Smooth muscle cell of the brain vasculature (primary cell): ENCODE measurements at places on chromosomes 4 and X.

DNA sequence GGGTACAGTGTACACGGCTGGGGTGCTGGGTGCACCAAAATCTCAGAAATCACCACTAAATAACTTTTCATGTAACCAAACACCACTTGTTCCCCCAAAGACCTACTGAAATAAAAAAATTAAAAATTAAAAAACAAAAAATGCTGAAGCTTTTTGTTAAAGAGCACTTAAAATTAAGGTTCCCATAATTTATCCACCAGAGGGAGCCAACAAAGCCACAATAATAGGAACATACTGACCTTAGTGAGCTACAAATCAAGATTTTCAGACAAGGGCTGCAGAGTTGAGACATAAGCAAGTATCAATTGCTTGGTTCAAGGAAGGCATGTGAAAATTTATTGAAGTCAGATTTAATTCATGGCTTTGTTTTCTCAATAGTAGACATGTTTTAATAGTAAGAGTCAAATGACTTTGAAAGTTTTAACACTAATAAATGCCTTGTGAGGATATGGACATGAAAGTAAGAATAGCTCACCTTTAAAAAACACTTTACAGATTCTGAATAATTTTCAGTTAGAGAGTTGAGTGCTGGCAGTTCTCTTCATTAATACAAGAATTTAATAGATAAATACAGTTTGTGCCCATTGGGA lies 43.0 kb upstream of the SCOC start:
- DNase-seq, result peak; percentile 44

DNA sequence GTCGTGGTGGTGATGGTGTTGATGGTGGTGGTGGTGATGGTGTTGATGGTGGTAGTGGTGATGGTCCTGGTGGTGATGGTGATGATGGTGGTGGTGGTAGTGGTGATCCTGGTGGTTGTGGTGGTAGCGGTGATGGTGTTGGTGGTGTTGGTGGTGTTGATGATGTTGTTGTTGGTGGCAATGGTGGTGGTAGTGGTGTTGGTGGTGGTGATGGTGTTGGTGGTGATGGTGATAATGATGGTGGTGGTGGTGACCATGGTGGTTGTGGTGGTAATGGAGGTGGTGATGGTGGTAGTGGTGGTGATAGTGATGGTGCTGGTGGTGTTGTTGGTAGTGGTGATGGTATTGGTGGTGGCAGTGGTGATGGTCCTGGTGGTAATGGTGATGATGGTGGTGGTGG lies 49.1 kb downstream of the TLR10 start:
- DNase-seq, result no peak

GRCh38 chrX:105837232-105837631 lies 14.9 kb downstream of the NRK start:
- peak; percentile 69 for DNase-seq

DNA sequence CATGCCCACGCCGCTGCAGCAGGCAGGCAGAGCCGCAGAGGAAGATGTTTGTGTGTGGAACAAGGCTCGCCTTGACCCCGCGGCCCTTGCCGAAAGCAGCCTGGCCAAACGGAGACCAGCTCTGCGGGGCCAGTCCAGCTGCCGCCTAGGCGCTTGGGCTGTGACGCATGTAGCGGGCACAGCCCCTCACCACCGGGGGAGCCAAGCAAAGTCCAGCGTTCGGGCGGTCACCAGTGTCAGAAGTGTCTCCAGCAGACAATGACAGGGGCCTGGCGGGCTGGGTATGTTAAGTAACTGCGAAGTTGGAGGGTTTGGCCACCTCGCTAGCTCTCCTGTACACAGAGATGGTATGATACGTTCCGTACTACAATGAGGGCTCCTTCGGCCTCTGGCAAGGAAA lies 1.3 kb downstream of the AMER1 start:
- no peak for DNase-seq

DNA sequence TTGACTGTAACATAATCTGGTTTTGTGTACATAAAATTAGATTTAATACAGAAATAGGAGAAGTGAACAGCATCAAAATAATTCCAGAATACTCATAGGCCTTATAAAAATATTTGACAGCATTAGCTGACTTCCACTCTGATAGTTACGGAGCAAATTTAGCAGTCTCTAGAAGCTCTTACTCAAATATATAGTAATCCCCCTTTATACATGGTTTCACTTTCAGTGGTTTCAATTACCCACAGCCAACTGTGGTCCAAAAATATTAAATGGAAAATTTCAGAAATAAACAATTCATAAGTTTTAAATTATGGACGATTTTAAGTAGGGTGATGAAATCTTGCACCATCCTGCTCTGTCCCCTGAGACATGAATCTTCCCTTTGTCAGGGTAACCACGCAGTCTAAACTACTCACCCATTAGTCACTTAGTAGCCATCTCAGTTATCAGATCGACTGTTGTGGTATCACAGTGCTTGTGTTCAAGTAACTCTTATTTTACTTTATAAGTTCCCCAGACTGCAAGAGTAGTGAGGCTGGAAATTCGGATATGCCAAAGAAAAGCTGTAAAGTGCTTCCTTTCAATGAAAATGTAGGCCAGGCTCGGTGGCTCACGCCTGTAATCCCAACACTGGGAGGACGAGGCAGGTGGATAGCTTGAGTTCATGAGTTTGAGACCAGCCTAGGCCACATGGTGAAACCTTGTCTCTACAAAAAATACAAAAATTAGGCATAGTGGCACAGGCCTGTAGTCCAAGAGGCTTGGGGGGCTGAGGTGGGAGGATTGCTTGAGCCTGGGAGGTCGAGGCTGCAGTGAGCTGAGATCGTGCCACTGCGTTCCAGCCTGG lies 17.2 kb upstream of the RTL9 start:
- DNase-seq, result no peak

GRCh38 chrX:30228526-30228925 lies 1.9 kb upstream of the MAGEB3 start:
- DNase-seq, result no peak

DNA sequence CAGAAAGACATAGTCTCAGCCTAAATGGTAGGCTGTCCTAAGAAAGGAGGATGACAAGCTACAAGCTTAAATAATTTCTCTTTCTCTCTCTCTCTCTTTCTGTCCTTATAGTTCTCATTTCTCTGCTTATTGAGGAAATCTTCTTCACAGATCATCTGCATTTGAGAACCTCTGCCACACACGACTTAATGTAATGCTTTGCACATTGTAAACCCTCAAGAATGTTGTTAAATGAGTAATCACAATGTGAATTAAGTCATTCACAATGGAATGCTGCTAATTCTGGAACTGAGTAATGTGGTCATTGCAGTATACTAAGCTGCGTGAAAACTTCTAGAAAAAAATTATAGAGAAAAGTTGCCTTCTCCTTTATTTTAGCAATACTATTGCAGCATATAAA lies 508.9 kb upstream of the FTHL17 start:
- no peak for DNase-seq

DNA sequence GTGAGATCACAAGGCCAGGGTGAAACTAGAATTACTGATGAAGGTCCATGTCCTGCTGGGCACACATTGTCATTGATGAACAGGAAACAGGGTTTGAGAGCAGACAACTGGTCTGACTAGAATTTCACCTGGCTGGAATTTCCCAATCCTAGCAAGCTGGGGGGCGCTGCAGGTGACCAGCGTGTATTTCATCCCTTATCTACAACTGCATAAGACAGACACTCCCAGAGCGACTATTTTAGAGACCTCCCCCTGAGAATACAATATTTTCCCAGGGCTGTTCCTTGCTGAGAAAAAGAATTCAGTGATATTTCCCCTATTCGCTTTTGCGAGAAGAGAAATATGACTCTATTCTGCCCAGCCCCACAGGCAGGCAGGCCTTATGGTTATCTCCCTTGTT lies 432.6 kb upstream of the GALNT7 start:
- no peak for DNase-seq

DNA sequence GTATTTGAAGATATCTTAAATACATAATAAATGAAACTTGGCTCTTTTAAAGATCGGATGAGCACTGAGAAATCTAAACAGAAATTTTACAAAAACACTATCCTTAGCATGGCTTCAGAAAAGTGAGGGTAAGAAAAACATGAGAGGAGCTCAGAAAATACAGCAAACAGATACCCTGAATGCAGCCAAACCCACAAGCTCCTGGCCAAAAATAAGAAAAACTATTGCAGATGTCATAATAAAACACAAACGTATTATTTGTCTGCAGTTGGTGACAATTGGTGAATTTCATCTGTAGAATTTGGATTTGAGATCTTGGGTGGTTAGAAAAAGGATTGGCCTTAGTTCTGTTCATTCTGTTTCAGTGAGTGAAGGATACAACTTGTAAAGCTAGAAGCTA lies 603.9 kb downstream of the INPP4B start:
- DNase-seq, result no peak

- no peak for DNase-seq
Measured at GRCh38 chr4:1723131-1723801, 1.9 kb downstream of the TACC3 start.

DNA sequence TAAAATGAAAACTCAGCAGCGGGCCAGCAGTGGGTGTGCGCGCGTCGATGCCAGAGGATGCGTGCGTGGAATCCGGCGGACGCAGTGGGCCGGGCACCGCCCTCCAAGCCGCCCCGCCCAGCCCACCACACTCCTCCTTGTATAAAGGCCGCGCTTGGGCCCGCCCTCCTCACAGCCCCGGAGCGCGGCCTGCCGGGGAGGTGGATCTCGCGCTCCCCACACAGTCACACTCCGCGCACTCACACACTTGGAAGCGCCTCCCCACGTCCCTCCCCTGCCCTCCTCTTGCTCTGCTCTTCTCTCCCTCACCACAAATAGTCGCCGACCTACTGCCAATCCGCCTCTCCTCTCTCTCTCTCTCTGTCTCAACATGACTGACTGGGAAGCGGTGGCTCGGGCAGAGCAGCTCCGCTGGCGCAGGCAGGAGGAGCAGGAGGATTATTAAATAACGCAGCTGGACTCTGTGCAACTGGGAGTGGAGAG lies at the start of gene CCSER1:
TSS of gene CCSER1 (plus strand) at position 172 of the 483 bp plus-strand sequence.
- no peak for DNase-seq

DNA sequence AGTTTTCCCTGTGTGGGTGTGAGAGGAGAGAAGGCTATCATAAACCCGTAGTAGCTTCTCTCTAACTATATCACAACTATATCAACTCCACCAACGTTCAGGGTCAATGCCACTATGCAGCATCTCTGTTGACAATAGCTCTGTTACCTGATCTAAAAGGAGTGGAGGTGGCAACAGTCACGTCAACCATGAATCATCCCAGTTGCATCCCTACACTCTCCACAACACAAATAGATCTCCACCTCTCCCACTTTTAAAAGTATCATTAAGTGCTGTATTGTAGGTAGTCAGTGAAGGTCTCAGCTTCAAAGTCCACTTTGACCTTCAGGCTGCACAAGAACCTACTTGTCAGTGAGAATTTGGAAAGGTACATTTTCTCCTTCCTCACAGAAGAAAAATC lies 600.5 kb upstream of the GRIA3 start:
- DNase-seq, result no peak

- DNase-seq, result no peak
Measured at GRCh38 chrX:12434493-12434892, 296.2 kb downstream of the FRMPD4 start.

DNA sequence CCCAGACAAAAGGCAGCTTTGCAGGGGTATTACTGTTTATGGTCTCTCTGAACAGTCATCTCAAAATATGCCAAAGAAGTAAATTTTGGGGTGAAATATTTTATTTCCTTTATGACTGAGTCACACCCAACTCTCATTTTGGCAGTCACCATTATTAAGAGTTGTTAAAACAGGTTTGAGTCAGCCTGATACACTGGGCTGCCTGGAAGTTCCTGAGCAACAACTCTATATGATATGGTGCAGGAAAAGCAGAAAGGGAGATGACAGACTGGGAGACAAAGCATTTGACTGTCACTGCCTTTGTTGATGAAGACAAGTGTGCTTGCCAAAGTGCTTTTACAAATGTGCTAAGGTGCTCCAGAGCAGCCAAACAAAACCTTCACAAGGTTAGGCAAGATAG lies 1263.5 kb downstream of the PCDH7 start:
- no peak for DNase-seq

DNA sequence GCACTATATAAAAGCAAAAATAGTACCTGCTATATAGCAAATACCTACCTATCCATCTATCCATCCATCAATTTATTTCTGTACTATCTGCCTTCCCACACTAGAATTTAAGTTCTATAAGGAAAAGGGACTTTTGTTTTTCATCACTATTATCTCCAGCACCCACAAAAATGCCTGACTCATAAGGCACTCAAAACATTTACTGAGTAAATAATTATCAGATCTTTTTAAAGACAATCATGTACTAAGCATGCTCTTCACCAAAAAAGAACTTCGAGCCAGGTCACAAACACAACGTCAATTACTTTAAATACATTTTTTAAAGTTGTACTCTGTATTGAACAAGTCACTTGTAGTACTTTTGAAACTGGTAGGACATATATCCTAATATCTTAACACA lies 119.9 kb downstream of the FBXW7 start:
- no peak for DNase-seq

GRCh38 chrX:106039920-106040319 lies 1.4 kb upstream of the SERPINA7 start:
- no peak for DNase-seq

- no peak for DNase-seq
Measured at GRCh38 chrX:17588303-17588702, 149.0 kb upstream of the SCML1 start.

DNA sequence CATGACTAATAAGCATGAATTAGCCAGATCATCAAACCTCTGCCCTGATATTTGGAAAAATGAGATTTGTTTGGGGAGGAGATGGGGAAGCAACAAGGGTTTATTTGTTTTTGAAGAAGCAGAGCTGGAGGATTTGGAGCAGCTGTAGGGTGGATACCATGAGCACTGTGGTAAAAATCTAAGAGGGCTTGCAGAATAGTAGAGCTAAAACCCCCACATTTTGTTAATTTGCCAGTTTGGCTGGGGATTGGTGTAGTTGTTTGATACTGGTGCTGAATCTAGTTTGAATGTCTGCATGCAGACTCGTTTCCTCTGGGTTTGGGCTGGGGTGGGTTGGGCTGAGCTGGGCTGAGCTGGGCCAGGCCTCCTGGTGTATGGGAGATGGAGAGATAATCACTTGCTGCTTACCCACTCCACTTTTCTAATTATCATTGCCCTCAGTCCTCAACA lies 43.7 kb downstream of the SMAD1 start:
- no peak for DNase-seq

DNA sequence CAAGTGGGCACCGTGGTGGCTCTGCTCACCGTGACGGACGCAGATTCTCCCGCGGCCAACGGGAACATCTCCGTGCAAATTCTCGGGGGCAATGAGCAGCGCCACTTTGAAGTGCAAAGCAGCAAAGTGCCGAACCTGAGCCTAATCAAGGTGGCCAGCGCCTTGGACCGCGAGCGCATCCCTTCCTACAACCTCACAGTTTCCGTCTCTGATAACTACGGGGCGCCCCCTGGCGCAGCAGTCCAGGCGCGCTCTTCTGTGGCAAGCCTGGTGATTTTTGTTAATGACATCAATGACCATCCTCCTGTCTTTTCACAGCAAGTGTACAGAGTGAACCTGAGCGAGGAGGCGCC lies 2.7 kb downstream of the FAT4 start:
- no peak for DNase-seq

GRCh38 chr4:4781936-4782707 lies 77.3 kb upstream of the MSX1 start:
- no peak for DNase-seq
